NCI-H2081 (cell line): ENCODE measurements at places on chromosomes 3 and 15.

- no peak for DNase-seq
These were observed 95.8 kb upstream of the PLAAT1 start for GRCh38 chr3:193145248-193145647.

GRCh38 chr15:67340630-67341029 is 86.0 kb downstream of the IQCH start:
- DNase-seq: no peak

GRCh38 chr3:106829206-106829605 is 548.0 kb upstream of the CCDC54 start:
- DNase-seq: no peak

DNA sequence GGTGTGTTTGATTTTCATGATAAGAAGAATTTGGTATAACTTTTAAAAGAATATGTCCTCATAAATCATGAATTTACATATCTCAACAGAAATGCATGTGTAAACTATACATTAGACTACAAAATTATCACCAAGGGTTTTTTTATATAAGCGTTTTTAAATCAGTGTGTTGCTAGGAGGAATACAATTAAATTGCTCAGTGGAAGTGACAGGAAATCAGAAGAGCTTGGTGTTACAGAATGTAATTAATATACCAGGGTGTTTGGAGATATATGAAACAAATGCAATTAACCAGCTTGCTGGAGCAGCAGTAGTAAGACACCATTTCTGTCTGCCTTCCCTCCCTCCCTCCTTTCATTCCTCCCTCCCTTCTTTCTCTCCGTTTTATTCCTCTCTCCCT is 2.4 kb downstream of the ROBO2 start:
- no peak for DNase-seq

GRCh38 chr15:47184003-47184907 is 533.0 kb upstream of the SEMA6D start:
- peak; percentile 80 for DNase-seq
